ENCODE measurements at places on chromosomes 11 and 22.
A peak's percentile ranks its signal among the peaks of the same experiment; 100 is the strongest.

DNA sequence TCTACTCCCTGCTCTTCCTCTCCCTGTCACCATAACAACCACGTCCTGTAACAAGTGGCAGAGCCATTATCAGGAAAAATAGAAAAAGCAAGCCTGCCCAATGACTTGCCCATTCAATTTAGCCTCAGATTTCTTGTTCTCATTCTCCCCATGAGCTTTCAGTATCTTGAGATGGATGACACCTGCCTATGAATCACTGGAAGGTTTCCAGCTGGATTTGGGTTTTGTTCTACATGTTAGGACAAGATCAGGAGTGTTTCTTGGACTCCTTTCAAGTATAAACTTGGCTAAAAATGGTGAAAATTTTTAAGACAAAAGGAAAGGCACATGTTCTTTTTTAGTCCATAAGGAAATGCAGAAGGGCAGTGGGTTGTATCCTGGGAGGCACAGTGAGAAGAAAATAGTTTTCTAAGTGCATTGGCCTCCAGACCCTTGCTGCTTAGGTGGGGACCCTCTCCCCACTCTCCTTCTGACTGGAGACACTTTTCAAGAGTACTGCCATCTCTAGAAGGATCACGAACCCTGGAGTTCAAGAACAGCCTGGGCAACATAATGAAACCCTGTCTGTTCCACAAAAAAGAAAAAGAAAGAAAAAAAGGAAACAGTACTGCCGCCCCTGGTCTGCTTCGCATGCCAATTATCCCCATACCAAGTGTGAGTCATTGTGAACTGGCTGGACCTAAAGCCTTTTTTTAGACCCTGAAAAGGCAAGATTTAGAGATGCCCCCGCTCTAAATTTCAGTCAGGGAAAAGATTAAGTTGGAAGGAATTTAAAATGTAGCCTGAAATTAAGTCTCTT, 51.0 kb downstream of the MTNR1B start:
- no peak for DNase-seq

DNA sequence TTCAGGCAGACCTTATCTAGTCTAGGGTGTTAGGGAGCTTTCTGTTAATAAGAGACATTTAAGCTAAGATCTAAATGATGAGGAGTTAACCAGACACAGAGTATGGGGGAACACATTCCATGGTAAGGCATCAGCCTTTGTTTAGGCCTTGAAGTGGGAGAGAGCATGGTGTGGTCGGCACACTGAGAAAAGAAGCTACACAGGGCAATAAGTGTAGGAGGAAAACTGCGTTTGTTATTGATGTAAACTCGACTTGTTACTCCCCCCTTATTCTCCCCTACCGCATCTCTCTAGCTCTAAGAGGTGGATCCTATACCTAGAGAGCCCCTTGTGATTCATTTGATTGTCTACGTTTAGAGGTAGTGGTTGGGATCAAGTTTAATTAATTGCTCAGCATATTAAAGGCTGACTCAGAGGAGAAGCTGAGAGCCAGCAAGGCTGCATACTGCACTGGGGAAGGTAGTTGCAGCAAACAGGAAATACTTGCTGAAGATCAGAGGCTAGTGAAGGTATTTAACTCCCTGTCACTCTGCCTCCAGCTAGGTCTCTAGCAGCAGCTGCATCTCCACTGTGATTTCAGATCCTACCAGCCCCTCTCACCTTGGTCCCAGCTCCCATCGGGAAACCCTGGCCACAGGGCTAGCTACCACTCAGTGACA, 86.8 kb upstream of the TEAD1 start:
- DNase-seq: no peak

DNA sequence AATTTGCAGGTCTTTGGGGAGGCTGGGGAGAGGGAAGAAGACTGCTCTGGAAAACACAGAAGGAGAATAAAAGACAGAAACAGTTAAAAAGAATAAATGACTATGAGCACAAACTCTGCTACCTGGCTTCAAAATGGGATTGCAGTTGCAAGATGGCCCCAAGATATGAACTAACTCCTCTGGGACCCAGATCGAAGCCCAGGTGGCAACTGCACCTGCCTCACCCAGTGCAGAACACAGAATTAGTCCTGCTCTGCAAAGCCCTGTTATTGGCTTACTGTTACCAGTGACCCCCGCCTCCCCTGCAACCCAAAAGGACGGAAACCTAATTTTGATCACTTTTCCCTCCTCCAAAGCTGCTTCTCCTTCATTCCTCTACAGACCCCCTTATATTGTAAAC, 35.9 kb upstream of the POU2AF1 start:
- no peak for DNase-seq

- DNase-seq: no peak
Measured at GRCh38 chr11:85772695-85773094, 38.2 kb downstream of the SYTL2 start.

DNA sequence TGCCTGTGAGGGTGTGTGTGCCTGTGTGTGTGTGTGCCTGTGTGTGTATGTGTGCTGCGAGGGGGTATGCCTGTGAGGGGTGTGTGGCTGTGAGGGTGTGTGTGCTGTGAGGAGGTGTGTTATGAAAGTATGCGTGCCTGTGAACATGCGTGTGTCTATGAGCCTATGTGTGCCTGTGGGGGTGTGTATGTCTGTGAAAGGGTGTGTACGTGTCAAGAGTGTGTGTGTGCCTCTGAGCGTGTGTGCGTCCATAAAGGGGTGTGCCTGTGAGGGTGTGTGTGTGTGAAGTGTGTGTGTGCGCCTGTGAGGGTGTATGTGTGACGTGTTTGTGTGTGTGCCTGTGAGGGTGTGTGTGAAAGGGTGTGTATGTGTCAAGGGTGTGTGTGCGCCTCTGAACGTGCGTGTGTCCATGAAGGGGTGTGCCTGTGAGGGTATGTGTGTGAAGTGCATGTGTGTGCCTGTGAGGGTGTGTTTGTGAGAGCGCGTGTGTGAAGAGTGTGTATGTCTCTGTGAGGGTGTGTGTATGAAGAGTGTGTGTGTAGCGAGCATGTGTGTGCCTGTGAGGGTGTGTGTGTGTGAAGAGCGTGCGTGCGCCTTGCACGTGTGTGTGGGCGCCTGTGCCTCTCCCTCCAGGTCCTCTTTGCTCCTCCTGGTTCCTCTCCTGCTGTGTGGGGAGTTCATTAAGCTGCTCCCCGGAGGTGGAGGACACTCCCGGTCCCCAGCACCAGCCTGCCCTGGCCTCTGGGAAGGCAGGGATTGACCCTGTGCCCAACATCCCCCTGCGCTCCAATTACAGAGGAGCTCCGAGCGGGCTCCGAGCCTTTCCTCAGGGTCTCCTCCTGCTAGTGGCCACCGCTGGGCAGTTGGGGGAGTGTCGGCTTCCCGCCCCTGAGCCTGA, 53.3 kb downstream of the CACNA1I start:
- DNase-seq: no peak

DNA sequence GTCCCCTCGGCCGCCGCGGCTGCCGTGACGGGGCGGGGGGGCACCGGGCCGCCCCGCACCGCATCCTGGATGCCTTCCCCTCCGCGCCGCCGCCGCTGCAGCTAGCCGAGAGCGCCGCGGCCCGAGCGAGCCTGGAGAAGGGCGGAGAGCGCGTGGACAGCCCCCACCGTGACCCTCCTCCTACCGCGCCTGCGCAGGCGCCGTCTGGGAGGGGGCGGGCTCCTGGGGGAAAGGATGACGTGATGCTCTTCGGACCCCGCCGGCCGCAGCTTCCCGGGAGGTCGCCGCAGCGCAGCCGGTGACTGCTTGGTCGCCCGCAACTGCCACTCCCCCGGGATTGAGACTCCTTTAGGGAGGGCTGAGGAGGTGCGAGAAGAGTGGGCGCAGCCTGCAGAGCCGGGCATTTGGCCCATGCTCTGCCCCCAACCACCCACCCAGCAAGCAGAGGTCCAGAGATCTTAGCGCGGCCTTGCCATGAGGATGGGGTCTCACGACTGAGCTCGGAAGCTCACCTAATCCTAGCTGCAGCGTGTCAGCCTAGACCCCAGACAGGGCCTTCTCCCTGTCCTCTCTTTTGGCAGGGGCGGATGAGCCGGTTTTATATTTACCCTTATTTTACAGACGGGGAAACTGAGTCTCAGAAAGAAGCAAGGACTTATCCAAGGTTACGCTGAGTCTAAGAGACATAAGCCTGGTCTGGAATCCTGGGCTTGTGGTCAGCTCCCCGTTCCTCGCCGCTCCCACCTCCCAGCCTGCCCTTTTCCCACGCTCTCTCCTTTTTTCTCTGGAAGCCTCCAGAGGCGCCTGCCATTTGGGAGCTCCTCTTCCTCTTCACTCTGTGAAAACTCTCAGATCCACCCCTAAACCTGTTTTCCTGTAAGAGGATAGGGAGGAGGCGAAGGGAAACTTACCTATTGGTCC, at the start of gene DENND5A:
TSS of gene DENND5A (minus strand) at position 140 of the 921 bp plus-strand sequence. CDS start 281 bp downstream, outside the sequence.
- DNase-seq: peak; percentile 72

DNA sequence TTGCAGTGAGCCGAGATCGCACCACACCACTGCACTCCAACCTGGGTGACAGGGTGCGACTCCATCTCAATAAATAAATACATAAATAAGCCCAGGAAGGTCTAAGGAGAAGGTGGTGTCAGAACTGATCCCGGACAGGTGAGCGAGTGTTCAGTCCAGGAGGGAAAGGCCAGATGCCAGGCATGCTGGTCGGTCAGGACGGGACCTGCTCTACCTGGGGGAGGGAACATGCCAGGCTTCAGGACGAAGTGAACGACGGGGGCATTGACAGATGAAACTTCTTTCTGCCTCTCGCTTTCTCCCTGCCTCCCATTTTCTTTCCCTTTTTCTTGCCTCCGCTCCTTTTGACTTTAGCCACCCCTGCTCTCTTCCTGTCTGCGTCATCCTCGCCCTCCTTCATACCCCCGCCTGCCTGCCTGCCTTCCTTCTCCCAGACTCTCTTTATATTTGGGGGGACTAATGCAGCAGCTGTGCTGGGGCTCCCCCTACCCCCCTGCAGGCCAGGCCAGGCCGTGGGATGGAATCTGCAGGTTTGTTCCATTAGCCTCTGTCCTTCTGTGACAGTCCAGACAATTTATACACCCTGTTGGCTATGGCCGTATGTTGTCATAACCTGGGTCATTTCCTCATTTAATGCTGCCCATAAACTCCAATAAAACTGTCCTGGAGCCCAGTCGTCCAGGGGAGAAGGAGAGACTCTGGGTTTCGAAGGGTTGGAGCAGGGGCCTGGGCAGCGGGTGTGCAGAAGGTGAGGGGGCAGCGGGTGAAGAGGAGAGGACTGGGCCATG, 209.2 kb upstream of the TBCEL start:
- DNase-seq: no peak

- peak; percentile 70 for DNase-seq
Measured at GRCh38 chr22:41524809-41525449, 19.3 kb downstream of the POLR3H start.

DNA sequence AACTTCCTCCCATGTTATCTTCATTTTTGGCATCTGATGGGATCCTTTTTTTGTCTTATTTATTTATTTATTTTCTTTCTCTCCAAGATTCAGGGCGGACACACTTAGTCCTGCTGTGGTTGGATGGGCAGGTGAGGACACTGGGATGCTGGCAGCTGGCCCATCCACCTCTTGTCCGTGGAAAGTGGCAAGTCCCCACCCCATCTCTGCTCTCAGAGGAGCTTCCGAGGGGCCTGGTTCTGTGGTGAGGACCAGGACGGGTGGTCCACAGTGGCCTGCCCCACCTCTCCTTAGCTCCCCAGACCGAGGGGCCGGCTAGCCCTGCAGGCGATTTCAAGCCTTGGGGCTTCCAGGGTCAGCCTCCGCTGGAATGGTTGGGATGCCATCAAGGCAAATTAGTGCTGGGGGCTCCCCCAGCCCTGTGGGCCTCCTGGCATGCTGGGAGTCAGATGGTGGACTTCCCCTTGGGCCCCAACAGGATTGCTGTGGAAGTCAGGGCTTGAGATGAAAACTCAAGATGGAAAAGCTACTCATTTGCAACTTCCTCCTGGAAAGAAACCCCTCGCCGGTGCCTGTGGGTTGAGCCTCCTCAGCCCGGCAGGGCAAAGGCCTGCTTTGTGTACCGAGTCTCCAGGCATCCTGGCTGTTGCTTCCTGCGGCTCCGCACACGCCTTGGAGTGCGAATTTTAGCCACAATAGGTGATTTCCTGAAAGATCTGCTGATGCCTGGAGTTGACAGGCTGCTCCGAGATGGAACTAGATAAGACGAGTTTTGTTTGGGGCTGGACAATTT, 31.2 kb upstream of the LINC01488 start:
- no peak for DNase-seq

DNA sequence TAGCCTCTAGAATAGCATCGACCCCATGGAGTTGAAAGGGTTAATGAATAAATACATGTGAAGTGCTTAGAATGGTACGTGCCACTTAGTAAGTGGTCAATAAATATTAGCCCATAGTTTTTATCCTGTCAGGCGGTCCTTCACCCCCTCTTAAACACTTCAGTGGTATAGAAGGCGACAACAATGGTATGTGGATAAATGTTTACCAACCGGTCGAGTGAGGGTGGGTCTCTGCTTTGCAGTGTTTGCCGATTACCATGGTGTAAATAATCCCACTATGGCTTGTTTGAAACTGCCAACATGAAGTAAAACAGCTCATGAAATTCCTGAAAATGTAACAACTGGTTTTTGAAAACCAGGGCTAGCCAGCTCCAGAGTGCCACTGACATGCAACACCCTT, 541.2 kb downstream of the BUD13 start:
- no peak for DNase-seq

DNA sequence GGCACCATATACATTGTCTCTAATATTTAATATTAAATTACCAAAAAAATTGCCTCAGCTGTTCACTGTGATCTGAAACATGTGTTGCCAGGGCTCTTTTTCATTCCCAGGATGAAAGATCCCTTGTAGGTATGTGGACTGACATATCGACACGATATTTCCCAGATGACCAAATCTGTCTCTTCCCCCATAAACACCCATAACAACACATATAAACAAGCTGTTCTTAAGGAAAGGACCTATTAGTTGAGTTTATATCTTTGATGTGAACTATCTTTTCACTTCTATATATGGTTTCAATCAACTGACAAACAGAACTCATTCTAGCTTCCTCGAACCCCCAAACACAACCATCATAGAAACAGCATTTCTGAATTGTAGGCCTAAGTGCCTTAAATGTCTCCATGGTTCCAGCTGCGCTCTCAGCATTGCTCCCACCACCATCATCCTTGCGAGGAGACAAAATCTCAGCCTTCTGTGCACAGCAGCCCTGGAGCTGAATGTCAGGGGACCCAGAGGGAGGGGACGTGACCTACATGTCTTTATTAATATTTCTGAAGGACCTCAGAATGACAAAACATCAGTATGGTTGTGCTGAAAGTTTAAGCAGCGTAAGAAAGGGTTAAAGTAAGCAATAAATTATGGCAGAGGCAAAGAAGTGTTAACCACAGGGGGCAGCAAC, 67.0 kb downstream of the ETS1 start:
- DNase-seq: peak; percentile 65

GRCh38 chr22:40628354-40629042, 8.0 kb downstream of the MRTFA start:
- DNase-seq: no peak

- no peak for DNase-seq
Measured at GRCh38 chr22:22030493-22031182, 48.1 kb upstream of the TOP3B start.

DNA sequence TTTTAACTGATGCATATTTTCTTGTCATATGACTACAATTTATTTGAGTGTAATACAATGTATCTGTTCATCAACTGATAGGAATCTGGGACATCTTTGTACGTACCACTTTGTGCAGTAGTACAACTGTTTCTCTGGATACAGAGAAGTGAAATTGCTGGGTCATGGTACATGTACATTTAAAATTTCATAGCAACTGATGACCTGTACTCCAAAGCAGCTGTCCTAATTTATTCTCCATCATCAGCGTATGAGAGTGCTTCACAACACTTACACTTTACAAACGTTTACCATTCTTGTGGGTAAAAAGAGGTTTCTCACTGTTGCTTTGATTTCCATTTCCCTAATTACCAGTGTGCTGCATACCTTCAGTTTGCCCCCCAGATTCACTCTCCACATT, 552.8 kb upstream of the CADM1 start:
- no peak for DNase-seq

Data from CD4-positive, alpha-beta T cell treated with Interleukin-10 for 1 hour (primary cell).